ENCODE measurements at places on chromosomes 5 and 9.

- no peak for DNase-seq
Measured at GRCh38 chr5:107501965-107502675, 168.6 kb downstream of the EFNA5 start.

- DNase-seq = no peak
Measured at GRCh38 chr5:50300878-50301277, 140.2 kb downstream of the EMB start.

- DNase-seq = peak; percentile 73
Measured at GRCh38 chr9:130128251-130128650, 44.0 kb upstream of the NCS1 start.

DNA sequence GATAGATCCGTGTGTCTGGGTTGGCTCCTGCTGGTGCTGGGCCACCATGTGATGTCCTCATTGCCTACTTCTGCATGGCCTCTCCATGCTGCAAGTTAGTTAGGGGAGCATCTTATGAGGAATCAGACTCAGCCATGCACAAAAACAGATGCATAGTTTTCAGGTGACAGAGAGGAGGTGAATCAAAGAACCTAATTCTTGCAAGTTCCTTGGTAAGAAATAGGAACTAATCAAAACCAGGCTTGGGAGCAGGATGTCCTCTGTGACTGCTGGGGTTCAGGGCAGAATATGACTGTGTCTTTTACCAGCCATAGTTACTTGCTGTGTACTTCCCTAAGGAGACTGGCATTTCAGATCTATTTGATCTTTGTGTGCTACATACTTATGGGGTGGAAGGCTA lies 61.6 kb downstream of the C9orf152 start:
- DNase-seq = no peak

GRCh38 chr9:124296796-124297550 lies 39.2 kb downstream of the NEK6 start:
- DNase-seq = no peak

DNA sequence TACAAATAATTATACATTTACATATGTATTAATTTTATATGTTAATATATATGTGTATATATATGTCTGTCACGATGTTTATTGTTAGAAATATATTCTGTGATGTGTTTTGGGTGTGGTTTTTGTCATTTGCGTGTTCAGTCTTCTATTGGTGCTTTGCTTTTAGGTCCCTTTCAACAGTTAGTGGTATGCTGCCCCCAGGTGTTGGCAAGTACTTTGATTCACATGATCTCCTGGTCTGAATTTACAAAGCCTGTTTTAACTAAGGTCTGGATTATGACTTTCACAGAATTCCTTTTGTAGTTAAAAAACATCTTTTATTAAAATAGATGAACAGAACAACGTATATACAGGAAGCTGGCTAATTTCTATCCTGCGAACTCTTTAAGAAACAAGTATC lies 271.5 kb downstream of the CCDC171 start:
- no peak for DNase-seq

DNA sequence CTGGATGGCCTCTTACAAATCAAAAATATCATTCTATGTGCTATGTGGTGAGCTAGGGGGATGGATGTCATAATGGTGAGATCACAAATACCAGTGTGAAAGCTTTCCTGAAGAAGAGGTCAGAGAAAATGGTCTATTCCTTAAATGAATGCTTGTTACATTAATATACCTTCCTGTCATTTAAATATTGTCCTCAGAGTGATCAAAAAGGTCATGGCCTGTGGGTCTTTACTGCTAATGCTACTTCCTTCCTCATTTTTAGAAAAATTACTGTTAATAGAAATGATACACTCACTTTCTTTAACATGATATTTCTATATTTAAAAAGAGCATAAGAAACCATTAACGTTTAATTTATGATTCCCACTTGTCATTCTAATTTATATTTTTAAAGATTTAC lies 9.7 kb downstream of the OMD start:
- DNase-seq = no peak

DNA sequence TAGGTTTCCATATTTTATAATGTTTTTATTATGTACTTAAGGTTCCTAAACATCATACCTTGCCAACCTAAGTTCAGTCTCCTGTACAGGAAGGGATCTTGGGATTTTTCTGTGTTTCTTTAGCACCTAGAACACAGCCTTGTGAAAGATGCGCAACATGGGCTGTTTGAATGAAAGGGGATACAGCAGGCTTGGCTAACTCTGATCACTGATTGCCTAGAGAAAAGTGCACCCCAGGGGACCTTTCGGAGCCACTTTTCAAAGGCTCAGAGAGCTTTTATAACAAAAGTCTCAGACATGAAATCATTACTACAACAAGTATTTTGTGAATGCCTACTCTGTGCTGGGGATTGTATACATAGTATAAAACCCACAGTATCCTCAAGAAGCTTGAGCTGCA lies 261.6 kb downstream of the BNC2 start:
- DNase-seq = no peak

DNA sequence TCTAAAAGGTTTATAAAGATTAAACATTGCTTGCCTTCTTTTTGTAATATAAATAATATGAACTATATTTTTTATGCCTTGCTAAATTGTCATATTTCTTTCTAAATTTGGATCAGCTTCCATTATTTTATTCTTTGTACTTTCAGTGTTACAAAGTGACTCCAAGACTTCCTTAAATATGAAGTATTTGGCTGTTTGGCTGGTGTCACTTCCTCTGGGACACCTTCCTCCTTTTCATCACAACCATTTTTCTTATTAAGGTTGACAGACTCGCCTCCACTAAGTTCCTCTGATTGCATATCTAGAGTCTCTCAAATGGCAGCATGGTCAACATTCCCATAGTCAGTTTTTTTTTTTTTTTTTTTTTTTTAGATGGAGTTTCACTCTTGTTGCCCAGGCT lies 73.8 kb upstream of the SLC1A1 start:
- DNase-seq = no peak

- DNase-seq = no peak
Measured at GRCh38 chr5:90000351-90000750, 409.2 kb downstream of the CETN3 start.

DNA sequence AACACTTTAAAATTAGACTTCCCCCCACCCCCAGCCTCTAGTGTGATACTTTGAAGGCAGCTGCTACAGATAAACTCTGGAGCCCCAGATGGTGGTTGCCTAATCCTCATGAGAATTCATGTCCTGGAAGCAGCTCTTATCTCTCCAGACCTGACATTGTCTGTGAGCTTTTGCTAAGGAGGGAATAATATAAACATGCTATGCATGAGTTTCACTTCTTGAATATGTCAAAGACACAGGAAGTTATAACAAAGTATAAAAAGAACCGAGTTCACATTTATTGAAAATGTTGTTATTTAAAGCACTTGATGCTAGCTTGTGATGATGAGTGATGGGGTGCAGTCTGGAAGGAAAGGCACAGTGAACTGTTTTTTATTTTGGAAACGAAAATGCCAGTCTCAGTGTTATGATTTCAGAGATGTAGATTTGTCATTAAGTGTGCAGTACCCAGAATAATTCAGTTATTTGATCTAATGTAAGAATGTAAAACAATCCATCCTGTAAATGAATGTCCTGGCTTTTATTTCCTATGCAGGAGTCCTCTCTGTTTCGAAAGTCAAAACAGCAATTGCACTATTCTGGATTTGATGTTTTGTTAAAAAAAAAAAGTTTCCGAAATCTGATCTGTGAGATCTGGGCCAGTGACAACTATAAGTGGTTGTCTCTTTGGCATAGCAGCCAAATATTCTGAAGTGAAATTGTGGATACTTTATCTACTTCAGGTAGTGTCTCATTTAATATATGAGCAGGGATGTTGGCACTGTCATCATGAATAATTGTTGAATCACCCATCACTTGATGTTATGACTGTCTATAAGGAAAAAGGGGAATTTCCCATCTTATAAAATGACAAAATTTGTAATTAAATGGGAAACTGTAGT lies 77.0 kb downstream of the ZCCHC7 start:
- DNase-seq = no peak

DNA sequence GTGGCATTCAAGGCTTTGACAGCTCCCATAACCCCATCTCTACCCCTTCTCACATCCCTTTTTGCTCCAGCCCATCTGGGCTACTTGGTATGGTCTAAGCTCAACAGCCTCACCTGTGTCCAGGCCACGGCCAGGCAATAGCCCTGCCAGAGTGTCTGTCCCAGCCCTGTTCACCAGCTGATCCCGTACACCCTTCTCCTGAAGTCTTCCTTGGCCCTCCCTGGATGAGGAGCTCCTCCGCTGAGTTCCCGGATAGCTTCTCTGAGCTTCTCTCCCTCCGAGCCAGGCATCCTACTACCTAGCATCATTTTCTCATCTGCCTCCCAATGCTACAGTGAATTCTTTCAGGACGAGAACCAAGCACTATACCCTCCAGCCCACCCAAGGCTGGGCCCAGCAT lies 208.2 kb downstream of the DAB2IP start:
- DNase-seq = no peak

- no peak for DNase-seq
Measured at GRCh38 chr9:95311961-95312360, 5.5 kb downstream of the FANCC start.

GRCh38 chr9:134066913-134067851 lies 644 bp downstream of the BRD3 start:
- peak; percentile 38 for DNase-seq

DNA sequence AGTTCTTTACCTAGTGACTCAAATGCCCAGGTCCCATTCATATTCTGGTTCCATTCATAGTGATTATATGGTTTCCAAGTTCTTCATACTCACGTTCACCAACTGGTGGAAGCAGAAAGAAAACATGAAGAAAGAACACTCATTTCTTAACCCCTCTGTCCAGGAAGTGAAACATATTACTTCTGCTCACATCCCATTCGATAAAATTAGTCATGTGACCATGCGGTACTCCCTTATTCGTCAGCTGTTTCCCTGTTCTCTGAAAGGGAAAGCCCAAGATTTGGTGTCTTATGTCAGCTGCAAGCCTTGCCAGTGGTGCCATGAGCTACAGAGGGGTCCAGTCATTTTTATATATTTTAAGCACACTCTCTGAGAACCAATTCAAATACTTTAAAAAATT lies 387.0 kb upstream of the DMAC1 start:
- no peak for DNase-seq

DNA sequence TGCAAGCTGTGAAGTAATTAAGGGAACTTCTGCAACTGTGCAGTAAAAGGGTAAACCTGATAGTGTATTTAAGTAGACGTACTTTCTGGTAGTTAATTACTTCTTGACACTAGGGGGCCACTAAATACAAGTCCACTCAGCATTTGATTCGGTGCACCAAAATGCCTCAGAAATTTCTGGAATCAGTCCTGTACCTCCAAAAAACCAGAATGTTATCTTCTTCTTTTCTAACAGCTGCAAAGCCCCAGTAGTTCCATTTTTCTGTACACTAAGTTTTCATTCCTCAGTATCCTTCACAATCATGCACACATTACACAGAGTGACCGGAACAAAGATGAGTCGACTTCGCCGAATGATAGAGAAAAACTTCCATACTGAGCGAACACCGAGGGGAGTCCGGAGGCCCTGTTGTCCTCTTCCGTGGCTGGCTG lies 484 bp downstream of the GFM2 start:
- DNase-seq = peak; percentile 13

- DNase-seq = no peak
Measured at GRCh38 chr5:94021246-94021645, 279.8 kb upstream of the POU5F2 start.

GRCh38 chr9:88535226-88536022 lies 446 bp downstream of the NXNL2 start:
- DNase-seq = no peak

GRCh38 chr9:127233550-127233949 lies 31.0 kb upstream of the GARNL3 start:
- no peak for DNase-seq

GRCh38 chr9:110979636-110980035 lies 58.6 kb downstream of the LPAR1 start:
- no peak for DNase-seq

- no peak for DNase-seq
Measured at GRCh38 chr5:154858972-154859871, 795 bp downstream of the CNOT8 start.

DNA sequence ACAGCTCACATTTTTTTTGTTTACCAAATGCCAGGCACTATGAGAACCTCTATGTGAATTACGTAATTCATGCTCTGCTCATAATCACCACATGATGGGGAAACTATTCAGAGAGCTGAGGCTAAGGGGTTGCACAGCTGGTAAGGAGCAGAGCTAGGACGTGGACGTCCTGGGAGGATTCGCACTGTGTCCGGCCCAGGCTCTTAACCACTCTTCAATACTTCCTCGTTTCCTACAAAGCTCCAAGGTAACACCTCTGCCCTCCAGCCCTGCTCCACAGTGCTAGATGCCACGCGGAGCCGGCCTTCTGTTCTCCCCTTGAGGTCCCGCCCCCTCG lies 8.7 kb downstream of the PHF19 start:
- no peak for DNase-seq

GRCh38 chr5:34556509-34556782 lies 99.7 kb upstream of the RAI14 start:
- DNase-seq = no peak

GRCh38 chr5:127840809-127841208 lies 137.6 kb downstream of the CCDC192 start:
- no peak for DNase-seq

DNA sequence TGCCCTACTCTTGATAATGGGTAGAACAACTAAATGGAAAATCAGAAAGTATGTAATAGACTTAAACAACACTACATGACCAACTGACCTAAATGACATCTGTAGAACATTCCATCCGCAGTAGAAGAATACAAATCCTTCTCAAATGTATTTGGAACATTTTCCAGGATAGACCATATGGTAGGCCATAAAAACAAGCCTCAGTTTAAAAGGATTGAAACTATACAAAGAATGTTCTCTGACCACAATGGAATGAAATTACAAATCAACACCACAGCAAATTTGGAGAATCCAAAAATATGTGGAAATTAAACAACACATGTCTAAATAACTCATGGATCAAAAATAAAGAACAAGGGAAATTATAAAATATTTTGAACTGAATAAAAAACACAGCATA lies 189.2 kb downstream of the NDUFS4 start:
- no peak for DNase-seq

DNA sequence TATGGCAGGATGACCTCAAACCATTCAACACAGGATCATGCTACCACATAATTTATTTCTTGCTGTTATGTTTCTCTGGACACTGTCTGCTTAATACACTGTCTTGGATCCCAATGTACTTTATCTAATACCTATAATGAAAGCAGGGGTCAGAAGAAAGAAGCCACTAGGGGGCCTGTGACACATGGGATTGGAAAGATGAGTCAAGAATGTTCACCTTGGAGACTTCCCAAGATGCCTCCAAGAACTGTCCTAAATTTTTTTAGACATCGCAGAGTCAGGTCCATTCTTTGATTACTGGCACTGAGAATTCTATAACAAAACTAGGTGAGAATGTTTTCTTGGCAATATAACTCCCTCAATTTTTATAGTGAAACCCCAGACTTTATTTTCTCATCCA lies 305.8 kb upstream of the SMARCA2 start:
- DNase-seq = no peak

DNA sequence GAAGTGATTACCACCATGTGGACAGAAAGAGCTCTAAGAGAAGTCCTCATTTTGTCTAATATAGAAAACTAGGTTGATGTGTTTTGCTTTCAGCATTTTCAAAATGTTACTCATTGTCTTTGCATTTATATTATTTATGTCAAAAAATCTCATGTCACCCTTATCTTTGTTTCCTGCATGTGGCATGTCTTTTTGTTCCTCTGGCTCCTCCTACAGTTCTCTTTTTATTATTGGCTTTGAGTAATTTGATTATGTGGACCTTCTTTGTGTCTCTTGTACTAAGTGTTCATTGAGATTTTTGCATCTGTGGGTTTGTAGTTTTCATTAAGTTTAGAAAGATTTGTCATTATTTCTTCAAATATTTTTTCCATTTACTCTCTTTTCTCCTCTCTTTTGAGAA lies 58.8 kb downstream of the GNG10 start:
- no peak for DNase-seq

- no peak for DNase-seq
Measured at GRCh38 chr5:168681556-168682183, 102.5 kb upstream of the PANK3 start.

Measured in effector memory CD8-positive, alpha-beta T cell (primary cell).